ENCODE measurements at places on chromosomes 7 and 10. TPM values are rescaled to one million over a fixed set of nuclear protein-coding genes. Genes with fewer than 3 reads are reported as not detected.

Gene NEBL
- total RNA-seq = 0.11 TPM

Gene LLCFC1
- not detected for total RNA-seq

Gene KCP
- 0.13 TPM for total RNA-seq

Gene FAM20C
- 20.8 TPM for total RNA-seq

Gene PKD2L1
- total RNA-seq = not detected

Gene PVRIG
- total RNA-seq = not detected

Gene MEOX2
- 0.06 TPM for total RNA-seq

Gene UCMA
- not detected for total RNA-seq

GRCh38 chr10:112526906-112527305, 79.9 kb downstream of the VTI1A start:
- no peak for DNase-seq

- peak; percentile 66 for DNase-seq
Observed at GRCh38 chr7:41134300-41135255, 568.3 kb downstream of the INHBA start.

DNA sequence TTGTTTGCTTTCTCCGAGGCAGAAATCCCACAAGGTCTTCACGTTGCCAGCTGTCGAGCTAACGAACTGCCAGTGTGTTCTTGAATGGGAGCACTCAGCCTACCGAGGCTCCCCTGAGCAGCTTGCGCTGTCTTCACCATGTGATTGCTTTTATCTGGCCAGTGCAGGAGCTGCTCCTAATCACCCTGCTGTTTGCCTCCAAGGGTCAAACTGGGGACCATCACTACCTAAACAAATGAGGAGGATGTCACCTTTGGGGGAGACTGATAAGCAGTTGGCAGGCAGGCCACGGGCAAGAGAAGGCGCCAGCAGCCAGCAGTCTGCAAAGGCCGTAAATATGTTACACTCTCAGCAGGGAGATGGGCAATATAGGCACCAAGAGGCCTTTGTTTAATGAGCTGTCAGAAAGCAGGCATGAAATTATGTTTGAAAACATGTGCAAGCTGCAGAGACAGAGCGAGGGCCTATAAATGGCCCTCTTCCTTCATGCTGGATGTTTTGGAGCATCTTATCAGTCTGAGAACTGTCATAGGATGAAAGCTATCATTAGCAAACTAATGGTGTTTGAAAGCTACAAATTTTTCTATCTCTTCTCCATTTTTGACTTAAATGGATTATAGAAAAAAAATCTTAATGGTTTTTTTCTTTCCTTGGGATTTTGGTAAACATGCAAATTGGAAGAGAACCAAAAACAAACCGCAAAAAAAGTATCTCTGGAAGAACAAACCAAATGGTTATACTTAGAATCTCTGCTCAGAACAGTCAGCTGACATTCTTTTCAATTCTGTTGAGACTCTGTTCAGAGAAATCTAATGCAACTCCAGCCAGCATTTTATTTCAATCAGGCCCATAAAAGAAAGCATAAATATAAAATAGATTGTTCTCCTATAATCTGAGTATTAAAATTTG, 267.3 kb upstream of the NPVF start:
- no peak for DNase-seq

DNA sequence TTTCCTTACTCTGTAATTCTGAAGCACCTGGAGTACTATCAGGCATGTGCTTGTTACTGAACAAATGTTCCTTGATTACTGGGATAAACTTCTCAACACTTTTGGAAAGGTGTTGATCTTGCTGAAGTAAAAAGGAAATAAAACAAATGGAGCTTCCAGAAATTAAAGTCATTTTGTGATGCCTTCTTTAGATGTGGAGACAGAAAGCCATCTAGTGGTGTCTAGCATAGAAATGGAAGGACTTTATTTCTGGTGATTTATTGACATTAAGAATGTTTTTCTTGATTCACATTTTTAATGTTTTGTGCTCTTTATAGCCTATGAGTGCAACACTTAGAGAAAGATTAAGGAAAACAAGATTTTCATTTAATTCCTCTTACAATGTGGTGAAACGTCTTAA, 1.4 kb downstream of the SFR1 start:
- DNase-seq = no peak

DNA sequence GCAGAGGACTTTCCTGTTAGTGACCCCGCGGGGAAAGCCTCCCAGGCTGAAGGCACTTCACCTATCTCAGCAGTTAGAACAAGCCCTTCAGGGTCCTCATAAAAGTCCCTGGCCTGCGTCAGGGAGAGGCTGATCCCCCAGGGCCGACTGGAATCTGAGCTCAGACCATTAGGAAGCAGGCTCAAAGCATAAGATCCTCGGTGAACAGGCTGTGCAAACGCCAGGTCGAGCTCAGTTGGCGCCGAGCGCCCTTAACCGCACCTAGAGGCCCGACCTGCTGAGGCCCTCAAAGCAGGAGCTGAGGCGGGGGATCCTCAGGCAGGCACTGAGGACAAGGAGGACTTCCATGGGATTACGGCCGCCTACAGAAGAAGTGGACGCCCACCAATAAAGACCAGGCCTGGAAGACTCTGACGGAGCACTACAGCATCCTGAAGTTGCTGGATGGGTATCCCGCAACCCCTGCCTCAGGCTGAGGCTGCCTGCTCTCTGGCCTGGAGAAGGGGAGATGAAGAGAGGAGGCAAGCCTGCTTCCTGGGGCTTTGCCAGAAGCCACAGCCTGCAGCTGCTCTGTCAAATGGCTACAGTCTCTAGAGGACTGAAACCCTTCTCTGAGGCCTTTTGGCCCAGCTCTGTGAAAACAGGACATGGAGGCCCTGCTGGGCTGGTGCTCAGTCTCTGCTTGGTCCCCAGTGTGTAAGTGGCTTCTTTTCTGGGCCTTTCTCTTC, 29.9 kb downstream of the LIPJ start:
- peak; percentile 80 for DNase-seq

- DNase-seq = no peak
Observed at GRCh38 chr7:71835056-71835455, 577.1 kb downstream of the CALN1 start.

DNA sequence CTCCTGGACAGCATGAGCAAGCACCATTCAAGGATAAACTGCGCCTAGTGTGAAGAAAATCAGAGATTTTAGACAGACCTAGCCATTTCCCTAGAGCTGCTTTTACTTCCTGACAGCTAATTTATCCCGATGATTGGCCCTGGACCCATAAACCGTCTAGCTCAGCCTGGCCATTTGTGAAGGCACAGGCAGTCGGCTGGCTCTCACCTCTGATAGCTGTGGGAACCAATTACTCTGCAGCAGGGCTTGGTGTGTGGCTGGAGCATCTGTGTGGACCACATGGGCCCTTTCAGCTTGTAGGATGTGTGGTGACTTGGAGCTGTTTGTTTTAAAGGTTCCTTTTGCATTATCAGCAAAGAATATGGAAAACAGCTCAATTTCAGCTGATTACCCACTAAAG, 111.1 kb upstream of the NPY start:
- no peak for DNase-seq

GRCh38 chr10:133235265-133235855, 2.3 kb upstream of the VENTX start:
- DNase-seq = no peak

DNA sequence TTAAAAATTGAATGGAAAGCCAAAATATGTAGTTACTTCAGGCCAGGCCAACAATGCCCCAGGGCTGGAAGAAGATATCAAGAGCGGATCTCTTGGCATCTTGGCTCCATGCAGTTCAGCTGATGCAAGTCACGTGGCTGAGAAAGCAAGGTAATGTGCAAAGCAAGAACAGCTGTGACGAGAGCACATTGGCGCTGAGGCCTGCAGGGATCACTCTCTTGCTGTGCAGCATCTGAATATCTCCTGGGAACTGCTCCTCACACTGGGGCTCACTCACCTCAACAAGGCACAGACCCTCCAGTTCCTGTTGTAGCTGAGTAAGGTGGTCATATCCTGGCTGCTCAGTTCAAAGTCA, 14.0 kb downstream of the AKR1B1 start:
- DNase-seq = no peak

DNA sequence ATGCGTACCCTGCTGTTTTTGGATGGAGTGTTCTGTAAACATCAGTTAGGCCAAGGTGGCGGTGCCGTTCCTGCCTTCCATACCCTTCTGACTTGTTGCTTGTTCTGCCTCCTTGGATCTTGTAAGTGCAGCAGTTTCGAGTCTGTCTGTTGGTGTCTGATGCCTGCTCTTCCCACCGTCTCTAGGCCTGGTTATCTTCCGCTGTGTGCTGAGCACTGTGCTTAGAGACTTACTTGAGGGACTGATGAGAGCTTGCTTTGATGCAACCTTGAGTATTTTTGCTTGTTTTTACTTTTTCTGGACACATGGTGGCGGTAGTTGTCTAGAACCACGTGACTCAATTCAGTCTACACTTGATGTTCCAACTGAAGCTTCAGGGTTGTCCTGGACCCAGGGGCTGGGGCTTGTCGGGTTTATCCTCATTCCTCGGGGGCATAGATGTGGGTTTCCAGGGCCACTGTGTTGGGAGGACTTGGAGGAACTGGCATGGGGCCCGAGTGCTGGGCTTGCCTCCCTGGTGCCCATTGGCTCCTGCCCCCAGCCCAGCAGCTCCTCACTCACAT, 14.4 kb upstream of the SPRN start:
- DNase-seq = peak; percentile 39

DNA sequence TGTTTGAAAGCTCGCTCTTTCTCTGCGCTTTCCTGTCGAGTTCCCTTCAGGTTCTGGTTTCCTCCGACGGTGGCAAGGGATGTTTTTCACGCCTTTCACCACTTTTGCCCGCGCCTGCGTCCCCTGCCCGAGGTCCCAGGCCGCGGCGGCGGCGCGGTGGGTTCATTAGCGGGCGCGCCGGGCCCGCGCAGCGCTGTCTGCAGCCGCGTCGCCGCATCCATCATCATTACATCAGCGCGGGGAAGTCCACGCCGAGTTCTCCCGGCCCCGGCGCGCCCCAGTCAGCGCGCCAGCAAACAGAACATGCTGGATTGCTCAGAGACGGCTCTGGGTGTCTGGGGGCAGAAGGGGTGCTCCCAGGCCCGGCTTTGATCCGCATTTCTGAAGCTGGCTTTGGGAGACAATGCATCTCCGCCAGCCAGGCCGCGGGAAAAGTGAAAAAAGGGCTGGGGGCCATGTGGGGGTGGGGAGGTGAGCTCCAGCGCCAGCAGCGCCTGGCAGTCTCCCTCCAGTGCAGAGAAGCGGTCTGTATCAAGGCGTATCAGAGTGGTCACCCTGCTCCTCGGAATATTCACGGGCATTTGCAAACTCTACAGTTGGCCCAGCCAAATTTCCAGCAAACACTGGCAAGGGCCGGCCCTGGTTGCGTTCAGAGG, 8.9 kb downstream of the GLI3 start:
- no peak for DNase-seq

DNA sequence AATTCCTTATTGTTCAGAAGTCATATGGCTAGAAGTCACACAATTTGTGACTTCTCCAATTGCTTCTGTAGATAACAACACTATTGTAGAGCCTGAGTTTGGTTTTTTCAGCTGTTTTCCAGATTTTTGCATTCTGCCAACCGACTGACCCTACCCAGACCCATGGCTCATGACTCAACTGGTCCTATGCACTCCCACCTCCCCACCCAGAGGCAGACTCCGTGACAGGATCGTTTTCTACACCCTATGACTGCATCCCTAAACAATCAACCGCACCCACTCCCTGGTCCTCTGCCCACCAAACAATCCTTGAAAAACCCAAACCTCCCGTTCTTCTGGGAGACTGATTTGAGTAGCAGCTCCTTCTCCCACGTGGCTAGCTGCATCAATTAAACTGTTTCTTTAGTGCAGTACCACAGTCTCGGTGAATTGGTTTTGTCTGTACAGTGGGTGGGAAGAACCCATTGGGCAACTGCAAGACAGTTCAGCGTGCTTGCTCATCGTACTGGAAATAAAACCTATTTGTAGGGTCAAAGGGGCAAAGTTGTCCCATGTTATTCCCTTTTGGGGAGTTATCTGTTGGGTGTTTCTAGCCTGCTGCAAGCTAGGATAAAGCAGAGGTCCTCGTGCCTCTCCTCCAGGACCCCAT, 150.3 kb upstream of the FAM20C start:
- peak; percentile 88 for DNase-seq

DNA sequence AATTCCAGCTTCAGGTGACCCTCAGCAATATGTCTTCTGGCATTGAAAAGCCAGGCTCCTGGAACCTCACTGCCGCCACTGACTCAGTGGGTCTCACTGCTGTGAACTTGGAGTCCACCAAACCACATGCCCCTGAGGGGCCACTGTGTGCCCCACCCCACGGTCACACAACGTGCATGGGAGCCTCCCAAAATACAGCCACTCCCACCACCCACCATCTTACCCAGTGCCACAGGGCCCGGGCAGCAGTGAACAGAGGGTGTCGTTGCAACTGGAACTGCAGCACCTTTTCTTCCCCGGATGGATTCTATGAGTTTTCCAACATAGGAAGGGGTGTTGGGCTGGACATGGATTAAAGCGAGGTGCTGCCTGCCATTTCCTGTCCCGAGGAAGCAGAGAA, 60.1 kb downstream of the ASB13 start:
- no peak for DNase-seq

DNA sequence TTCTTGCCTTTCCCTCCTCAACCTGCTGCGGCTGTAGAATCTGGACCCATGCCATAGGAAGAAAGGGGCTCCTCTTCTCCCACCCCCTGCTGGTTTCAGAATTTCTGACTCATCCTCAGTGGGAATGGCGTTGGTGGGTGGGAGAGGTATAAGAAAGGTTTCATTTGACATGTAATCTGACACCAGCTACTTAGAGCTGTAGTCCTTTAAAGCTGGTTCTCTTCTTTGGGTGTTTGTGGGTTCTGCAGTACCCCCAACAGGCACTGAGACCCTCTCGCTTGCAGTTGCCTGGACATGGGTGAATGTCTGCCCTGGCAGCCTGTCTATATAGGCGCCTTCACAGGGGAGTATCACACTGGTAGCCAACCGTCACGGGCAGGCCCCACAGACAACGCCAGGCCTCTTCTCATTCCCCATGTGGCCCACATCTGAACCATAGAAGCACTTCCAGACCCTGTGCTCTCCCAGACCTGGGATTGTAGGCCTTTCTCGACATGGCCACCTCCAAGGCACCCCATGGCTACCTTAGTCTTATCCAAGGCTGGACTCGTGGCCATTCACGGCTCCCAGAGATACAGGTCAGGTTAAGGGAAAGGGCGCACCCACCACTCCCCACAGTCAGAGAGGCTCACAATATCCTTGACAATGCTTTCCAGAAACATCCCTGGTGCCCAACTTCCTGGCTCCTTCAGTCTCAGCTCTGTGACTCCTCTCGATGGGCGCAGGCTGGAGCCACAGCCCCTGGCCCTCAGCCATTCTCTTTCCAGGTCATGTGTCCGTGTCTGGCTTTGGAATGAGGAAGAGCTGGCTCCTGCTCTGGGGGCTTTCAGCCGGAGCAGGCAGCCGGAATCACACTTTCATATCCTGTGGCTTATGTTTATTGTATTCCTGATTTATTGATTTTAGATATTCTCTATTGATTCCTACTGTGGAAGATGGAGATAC, 17.5 kb downstream of the ZNF862 start:
- DNase-seq = peak; percentile 70

GRCh38 chr7:25726170-25726780, 425.7 kb upstream of the NFE2L3 start:
- no peak for DNase-seq

GRCh38 chr7:34497153-34497777, 160.8 kb upstream of the NPSR1 start:
- no peak for DNase-seq

Measured in LHCN-M2 (cell line).